ENCODE measurements at places on chromosomes 4 and X. TPM values are rescaled to one million over a fixed set of nuclear protein-coding genes. Genes with fewer than 3 reads are reported as not detected.

GRCh38 chr4:21858971-21859370 is 89.6 kb downstream of the KCNIP4 start:
- DNase-seq: no peak

DNA sequence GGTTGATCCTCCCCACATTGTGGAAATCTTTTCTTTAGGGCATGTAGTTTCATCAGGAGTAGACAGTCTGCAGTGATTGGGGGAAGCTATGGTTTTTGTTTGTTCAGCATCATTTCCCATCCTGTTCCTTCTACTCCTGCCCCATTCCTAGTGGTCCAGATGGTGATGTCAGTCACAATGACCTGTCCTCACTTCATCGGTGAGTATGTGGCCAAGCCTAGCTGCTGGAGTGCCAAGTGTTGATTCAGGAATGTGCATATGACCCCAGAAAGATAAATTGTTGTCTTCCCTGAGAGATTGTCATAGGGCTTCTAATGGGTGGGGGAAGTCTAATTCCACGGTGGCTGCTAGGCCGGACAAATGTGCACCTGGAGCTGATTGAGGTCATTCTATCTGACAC is 130.6 kb upstream of the FAT1 start:
- DNase-seq: no peak

GRCh38 chrX:149829751-149830191 is 48.0 kb downstream of the MAGEA9 start:
- no peak for DNase-seq

The F8A2 gene
- total RNA-seq: not detected

GRCh38 chrX:12711435-12712040 is 79.7 kb upstream of the PRPS2 start:
- no peak for DNase-seq

The NHSL2 gene
- total RNA-seq: 50.4 TPM

The S100G gene
- total RNA-seq: not detected

DNA sequence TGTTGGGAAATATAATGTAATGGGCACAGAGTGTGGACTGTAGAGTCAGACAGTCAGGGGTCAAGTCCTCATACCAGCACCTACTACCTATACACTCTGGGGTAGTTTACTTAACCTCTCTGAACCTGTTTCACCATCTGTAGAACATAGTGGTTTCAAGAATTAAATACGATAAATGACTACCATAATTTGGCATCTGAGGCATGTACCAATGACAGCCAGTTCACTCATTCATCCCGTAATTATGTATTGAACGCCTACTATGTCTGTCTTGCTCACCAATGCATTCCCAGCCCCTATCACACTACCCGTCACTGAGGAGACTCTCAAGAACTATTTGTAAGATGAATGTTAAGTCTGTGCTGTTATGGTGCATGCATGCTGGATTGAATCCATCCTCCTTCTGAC is 2.0 kb upstream of the FGB start:
- no peak for DNase-seq

DNA sequence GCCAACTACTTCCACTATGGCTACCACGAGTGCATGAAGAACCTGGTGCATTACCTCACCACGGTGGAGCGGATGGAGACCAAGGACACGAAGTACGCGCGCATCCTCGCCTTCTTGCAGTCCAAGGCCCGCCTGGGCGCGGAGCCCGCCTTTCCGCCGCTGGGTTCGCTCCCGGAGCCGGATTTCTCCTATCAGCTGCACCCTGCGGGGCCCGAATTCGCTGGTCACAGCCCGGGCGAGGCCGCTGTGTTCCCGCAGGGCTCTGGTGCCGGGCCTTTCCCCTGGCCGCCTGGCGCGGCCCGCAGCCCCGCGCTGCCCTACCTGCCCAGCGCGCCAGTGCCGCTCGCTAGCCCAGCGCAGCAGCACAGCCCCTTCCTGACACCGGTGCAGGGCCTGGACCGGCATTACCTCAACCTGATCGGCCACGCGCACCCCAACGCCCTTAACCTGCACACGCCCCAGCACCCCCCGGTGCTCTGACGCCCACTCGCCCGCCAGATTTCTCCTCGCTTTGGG is 2.1 kb downstream of the HELT start:
- no peak for DNase-seq

The PASD1 gene
- total RNA-seq: not detected

DNA sequence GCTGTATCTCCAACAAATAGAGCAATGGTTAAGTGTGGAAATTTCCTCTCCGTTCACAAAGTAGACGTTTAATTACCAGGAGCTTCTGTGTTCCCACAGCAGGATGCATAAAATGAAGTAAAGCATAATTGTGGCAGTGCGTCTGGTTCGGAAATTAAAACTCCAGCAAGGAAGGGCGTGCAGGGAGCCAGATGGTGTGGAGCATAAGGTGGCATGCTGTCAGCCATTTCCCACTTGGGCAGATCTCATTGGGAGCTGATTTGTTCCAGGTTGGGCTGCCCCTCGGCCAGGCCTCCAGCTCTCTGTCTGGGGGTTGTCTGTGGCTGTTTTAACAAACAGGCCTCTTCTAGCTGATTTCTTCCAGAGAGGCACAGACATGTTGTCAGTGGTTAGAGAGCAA is 182.1 kb upstream of the CLNK start:
- DNase-seq: no peak

DNA sequence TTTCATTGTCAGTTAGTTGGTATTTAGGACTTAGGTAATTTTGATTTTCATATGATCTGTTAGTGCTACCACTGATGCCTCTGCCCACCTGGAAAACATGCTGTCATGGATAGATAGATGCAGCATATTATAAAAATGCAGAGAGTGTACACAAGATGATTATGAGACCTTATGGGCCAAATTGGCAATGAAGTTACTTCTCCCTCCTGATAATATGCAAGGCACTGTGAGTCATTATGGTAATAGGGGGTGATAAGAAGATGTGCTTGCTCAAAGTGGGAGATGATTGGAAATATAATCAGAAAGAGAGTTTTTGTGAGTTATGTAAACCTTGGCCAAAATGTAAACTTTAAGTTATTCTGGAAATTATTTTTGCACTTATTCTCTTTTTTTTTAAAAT is 56.6 kb upstream of the RHOH start:
- DNase-seq: no peak

DNA sequence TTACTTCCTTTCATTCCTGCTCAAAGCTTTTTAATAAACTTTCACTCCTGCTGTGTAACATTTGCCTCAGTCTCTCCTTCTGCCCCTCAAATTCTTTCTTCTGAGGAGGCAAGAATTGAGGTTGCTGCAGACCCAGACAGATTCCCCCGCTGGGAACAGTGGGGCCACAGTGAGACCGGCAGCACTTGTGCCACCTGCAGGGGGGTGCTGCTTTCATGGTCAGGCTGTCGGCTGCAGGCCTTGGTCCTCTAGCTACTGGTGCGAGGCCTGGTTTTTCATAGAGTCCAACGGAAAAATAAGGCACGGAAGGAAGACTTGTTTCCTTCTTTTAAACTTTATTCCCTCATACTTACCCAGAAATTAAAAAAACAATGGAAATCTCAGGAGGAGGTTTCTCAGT is 296.7 kb downstream of the NR3C2 start:
- no peak for DNase-seq

The BEX5 gene
- 7.7 TPM for total RNA-seq

DNA sequence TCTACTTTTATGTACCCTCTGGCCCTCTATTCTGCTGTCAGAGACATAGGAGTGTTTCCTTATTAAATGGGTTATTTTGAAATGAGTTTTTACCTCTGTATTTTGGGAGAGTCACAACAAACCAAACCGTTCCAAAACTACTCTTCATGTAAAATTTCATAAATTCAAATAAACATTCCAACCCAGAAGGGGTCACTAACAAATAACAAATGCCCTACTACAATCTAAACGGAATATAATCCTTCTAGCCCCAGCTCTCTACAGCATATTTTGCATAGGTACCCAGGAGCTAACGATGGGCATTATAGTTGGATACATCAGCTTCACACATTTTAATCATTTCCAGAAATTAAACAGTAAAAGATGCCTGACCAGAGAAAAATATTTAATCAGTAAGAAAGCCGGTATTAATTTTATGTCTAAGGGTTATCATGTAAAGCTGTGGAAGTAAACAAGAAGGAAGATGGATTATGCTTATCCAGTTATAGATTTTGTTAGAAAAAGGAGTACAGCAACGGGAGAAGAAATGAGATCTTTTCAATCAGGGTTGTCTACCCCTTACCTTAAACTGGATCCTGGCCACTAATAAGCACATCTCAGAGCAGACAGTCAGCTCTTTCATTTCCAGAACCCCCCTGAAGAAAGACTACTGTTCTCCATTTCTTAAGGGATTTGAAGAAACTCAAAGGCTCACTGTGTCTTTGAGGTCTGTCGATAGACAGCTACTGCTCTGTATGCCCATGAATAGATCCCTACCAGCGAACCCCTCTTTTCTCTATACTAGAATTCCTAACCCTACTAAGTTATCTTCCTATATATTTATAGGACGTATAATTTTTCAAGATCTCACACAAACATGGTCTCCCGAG is 1.2 kb downstream of the UGDH start:
- no peak for DNase-seq

DNA sequence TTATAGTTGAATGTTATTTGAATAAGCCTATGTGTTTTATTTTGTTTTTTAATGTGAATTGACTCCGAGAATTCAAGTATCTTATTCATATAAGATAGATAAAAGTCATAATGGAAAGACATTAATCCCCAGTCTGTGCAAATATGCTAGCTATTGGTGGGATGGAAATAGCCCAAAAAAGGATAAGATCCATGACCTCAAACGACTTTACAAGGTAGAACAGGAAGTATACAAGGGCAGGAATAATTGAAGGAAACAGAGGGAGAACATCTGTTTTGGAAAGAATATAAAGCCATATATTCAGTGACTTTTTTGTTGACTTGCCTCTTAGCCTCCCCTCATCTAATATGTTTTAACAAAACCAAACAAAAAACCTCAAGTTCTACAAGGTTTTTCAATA is 9.0 kb downstream of the ABCE1 start:
- no peak for DNase-seq

- no peak for DNase-seq
Measured at GRCh38 chr4:149029056-149029651, 586.9 kb upstream of the NR3C2 start.

- DNase-seq: peak; percentile 92
Measured at GRCh38 chr4:7761720-7762119, 177.9 kb downstream of the AFAP1 start.

The CTSO gene
- 36.5 TPM for total RNA-seq

- no peak for DNase-seq
Measured at GRCh38 chr4:8688908-8689445, 96.4 kb downstream of the CPZ start.

The EMCN gene
- 78.1 TPM for total RNA-seq

GRCh38 chrX:52437212-52437611 is 58.4 kb upstream of the XAGE1A start:
- no peak for DNase-seq

- DNase-seq: no peak
Measured at GRCh38 chrX:31237189-31237588, 165.3 kb upstream of the FTHL17 start.

DNA sequence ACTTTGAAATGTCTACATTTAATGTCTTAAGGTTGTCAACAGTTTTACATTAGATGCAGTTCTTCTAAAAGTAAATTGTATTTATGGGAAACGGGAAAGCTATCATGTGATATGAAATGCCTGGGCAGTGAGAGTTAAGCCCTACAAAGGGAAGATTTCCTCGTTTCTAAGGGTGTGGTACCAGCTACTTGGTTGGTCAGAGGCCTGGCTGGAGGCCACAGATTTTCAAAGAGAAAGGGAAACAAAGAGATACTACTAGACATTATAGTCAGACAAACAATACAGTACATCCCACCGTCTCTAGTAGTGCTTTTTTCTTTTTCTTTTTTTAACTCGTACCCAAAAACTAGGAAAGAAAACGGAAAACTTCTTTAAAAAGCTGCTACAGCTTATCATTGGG is 467.8 kb downstream of the PCDH7 start:
- no peak for DNase-seq

The HEPH gene
- total RNA-seq: 67.8 TPM

GRCh38 chr4:825971-826330 is at the start of gene CPLX1:
TSS of gene CPLX1 (minus strand) at chr4:826129. CDS start at chr4:824522, 1,607 bp downstream.
- no peak for DNase-seq

The GCNA gene
- total RNA-seq: 4.8 TPM

- no peak for DNase-seq
Measured at GRCh38 chr4:24662542-24662941, 78.2 kb upstream of the DHX15 start.

The RS1 gene
- not detected for total RNA-seq
